Activated CD4-positive, alpha-beta T cell treated with anti-CD3 and anti-CD28 coated beads, Interleukin-2, amount 10 ng/mL, durations not matched to agents 24 days and 14 days (primary cell): ENCODE measurements at places on chromosomes 3 and 15. TPM values are rescaled to one million over a fixed set of nuclear protein-coding genes. Genes with fewer than 3 reads are reported as not detected.
A peak's percentile ranks its signal among the peaks of the same experiment; 100 is the strongest.

- H3K27ac ChIP-seq, result no peak overlapping the region
- no peak overlapping the region for H3K4me3 ChIP-seq
- H3K27me3 ChIP-seq, result no peaks in the 10 kb centered on the region
- peaks cover 81% of the 10 kb centered on the region for H3K36me3 ChIP-seq
- peak; percentile 82 for DNase-seq
Measured at GRCh38 chr3:11803977-11804892, 42.5 kb downstream of the TAMM41 start.

DNA sequence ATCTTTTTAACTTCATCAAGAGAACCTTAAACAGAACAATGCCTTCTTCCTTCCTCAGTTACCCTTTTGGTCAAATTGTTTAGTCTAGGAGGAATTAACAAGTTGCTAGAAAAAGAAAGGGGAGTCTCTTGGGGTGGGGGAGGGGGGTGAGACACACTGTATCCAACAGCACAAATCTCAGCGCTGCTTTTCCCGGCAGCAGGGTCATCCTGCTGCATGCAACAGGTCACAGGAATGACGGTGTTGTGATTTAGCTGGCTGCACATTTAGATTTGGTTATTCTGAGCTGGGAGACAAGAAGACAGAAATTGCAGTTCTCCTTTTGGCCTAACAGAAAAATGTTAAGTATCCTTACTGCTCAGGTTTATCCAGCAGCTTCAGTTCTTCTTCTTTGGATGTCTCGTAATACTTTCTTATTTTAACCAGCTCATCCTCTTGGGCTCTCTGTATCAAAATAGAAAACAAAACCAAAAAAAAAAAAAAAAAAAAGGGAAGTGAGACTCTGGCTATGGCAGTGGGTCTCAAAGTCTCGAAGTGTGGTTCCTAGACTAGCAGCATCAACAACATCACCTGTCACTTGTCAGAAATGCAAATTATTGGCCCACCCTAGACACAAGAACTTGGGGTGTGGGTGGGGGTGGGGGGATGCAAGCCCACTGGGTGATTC is 190.5 kb downstream of the GREM1 start:
- H3K4me3 ChIP-seq, result no peak overlapping the region
- H3K27me3 ChIP-seq, result peaks cover 4% of the 10 kb centered on the region
- no peak for DNase-seq
- H3K36me3 ChIP-seq, result no peaks in the 10 kb centered on the region
- no peak overlapping the region for H3K27ac ChIP-seq

GRCh38 chr3:134928392-134928791 is 133.3 kb downstream of the EPHB1 start:
- DNase-seq, result no peak
- no peak overlapping the region for H3K27ac ChIP-seq
- H3K4me1 ChIP-seq, result peaks cover 2% of the 10 kb centered on the region
- peaks cover 3% of the 10 kb centered on the region for H3K27me3 ChIP-seq
- H3K36me3 ChIP-seq, result no peaks in the 10 kb centered on the region

GRCh38 chr3:187358068-187358467 is 10.1 kb upstream of the RTP4 start:
- no peaks in the 10 kb centered on the region for H3K36me3 ChIP-seq
- peaks cover 9% of the 10 kb centered on the region for H3K4me1 ChIP-seq
- no peak overlapping the region for H3K27ac ChIP-seq
- H3K27me3 ChIP-seq, result peaks cover 6% of the 10 kb centered on the region
- no peak for DNase-seq
- H3K4me3 ChIP-seq, result no peak overlapping the region

DNA sequence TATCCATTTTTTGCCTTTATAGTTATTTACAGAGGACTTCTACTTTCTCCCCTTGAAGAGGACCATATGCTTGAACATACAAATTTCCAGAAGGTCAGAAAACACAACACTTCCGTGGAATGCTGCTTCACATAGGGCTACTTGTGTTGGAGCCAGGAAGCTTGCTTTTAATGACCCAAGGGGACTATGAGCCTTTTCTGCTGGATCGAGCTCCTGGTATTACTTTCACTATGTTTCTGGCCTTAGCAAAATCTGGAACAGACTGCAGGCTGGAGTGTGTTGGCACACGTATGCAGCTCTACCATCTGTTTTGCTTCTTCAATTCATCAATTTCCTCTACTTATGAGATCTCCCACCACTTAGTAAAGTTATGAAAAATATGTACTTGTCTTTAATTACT is 69.3 kb upstream of the CBLB start:
- peaks cover 6% of the 10 kb centered on the region for H3K36me3 ChIP-seq
- no peaks in the 10 kb centered on the region for H3K27me3 ChIP-seq
- peaks cover 6% of the 10 kb centered on the region for H3K4me1 ChIP-seq

The POLR2M gene
- total RNA-seq, result 54.5 and 55.4 TPM in 2 replicates

- no peaks in the 10 kb centered on the region for H3K4me1 ChIP-seq
- no peaks in the 10 kb centered on the region for H3K36me3 ChIP-seq
- no peak overlapping the region for H3K27ac ChIP-seq
- H3K27me3 ChIP-seq, result no peaks in the 10 kb centered on the region
Measured at GRCh38 chr15:35142578-35142977, 57.5 kb upstream of the NANOGP8 start.

The CKMT1B gene
- total RNA-seq, result 0.66 and 0.77 TPM in 2 replicates

The ANKRD63 gene
- not detected in 2 replicates for total RNA-seq

DNA sequence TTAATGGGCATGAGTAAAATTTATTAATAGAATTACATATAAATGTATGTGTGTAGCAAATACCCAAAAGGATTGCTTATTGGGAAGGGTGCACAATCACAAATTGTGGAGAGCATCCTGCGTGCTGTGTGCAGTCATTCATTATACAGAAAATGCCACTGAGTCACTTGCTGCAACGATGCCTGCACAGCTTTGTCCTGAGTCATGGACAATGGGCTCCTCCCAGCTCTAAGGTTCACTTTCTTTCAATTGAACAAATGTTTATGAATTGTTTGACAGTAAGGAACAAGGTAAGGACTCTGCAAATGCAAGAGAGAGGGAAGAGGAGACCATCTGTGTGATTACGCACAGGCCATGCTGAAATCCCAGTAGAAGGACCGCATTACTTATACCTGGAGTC is 18.7 kb downstream of the CFAP161 start:
- DNase-seq, result no peak
- H3K36me3 ChIP-seq, result no peaks in the 10 kb centered on the region
- H3K4me3 ChIP-seq, result no peak overlapping the region
- peaks cover 12% of the 10 kb centered on the region for H3K27me3 ChIP-seq
- H3K4me1 ChIP-seq, result peaks cover 10% of the 10 kb centered on the region

GRCh38 chr3:188036375-188037194 is 117.4 kb upstream of the LPP start:
- H3K27me3 ChIP-seq, result no peaks in the 10 kb centered on the region
- H3K27ac ChIP-seq, result no peak overlapping the region
- peaks cover 2% of the 10 kb centered on the region for H3K36me3 ChIP-seq
- peak; percentile 41 for DNase-seq
- H3K4me3 ChIP-seq, result no peak overlapping the region

DNA sequence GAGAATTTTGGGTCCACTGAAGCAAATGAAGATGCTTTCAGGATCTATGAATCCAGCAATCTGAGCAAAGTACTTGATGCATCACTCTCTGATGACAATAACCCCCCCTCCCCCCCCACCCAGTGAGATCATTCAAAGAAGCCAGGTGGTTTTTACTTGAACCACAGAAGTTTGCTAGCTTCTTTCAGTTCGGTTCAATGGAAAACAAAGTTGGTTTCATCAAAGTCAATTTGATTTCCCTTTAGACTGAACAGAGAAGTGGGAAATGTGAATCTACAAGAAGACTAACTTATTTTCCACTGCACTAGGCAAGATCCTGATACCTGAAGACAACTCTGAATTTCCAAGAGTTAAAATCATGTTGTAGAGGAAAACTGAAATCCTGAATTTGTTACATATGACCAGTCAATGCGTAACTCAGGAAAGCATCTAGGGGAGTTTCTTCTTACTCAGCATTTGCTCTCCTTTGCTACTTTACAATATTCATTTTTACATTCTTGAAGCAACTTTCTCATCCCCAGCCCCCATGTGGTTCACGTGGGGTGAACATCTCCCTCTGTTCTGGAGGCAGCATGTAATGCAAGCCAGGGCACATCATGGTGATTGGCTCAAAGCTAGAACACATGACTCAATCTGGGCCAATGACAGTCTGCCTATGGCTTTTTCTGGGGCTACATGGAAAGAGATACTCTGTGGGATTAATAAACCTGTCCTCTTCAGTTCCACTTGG is 572.6 kb downstream of the FOXP1 start:
- no peaks in the 10 kb centered on the region for H3K27me3 ChIP-seq
- DNase-seq, result peak; percentile 83
- H3K4me3 ChIP-seq, result peak overlapping the region; percentile 72
- H3K27ac ChIP-seq, result peak overlapping the region; percentile 94

DNA sequence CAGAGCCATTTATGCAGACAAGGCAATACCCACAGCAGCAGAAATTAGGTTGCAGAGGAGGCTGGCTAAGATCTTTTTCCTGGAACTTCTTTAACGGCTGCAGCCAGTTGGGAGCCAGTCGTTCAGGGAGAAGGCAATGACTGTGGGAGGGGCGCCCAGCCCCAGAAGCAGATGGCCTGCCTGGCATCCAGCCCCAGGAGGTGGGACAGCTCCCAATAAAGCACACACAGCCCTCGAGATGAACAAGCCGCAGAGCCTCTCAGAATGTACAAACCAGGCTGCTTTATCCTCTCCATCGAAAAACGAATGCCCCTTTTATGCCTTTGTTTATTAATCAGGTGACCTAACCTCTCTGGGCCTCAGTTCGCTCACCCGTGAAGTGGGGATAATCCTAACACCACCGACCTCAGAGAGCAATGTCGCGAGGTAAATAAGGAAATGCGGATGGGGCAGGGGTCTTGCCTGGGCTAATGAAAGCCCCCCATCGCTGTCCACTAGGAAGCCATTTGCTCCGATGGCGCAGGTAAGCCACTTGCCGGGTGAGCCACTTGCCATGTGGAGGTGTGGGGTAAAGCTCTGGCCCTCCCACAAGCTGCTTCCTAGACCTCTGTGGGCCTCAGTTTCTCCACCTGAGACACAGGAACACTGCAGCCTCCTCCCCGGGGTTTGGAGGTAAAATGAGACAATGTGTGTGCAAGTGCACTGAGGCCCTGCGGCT is 35.8 kb downstream of the MGLL start:
- no peaks in the 10 kb centered on the region for H3K36me3 ChIP-seq
- no peak overlapping the region for H3K27ac ChIP-seq
- no peak overlapping the region for H3K4me3 ChIP-seq
- peaks cover 5% of the 10 kb centered on the region for H3K4me1 ChIP-seq
- peaks cover 5% of the 10 kb centered on the region for H3K27me3 ChIP-seq

GRCh38 chr3:101270149-101270548 is 50.2 kb downstream of the IMPG2 start:
- H3K4me1 ChIP-seq, result no peaks in the 10 kb centered on the region
- H3K27ac ChIP-seq, result no peak overlapping the region
- H3K27me3 ChIP-seq, result no peaks in the 10 kb centered on the region
- DNase-seq, result no peak
- H3K36me3 ChIP-seq, result no peaks in the 10 kb centered on the region
- H3K4me3 ChIP-seq, result no peak overlapping the region

- H3K27ac ChIP-seq, result no peak overlapping the region
- no peaks in the 10 kb centered on the region for H3K27me3 ChIP-seq
- no peaks in the 10 kb centered on the region for H3K36me3 ChIP-seq
- no peak for DNase-seq
- H3K4me1 ChIP-seq, result no peaks in the 10 kb centered on the region
Measured at GRCh38 chr15:53000409-53000808, 210.3 kb upstream of the ONECUT1 start.

GRCh38 chr3:125262161-125262560 is 49.6 kb upstream of the SLC12A8 start:
- H3K36me3 ChIP-seq, result peaks cover 36% of the 10 kb centered on the region
- H3K4me3 ChIP-seq, result no peak overlapping the region
- H3K27ac ChIP-seq, result no peak overlapping the region
- no peaks in the 10 kb centered on the region for H3K27me3 ChIP-seq

The SLC22A14 gene
- not detected in 2 replicates for total RNA-seq

DNA sequence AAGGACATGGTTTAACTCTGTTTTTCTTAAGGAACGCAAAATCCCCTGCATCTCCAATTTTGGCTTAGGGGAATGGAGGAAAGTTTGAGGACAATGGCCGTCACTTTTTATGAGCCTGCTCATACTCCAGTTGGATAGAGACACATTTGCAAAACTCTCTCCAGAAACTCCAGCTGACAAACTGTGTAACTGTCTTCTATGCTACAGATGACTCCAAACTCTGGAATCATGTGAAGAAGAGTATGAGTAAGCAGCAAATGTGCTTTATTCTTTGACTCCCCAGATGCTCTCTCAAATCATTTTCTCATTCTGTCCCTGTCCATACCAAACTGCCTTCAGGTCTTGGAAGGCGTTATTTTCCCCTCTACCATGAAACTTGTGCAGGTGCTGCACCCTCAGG is 226.5 kb upstream of the GPR149 start:
- H3K4me1 ChIP-seq, result no peaks in the 10 kb centered on the region
- H3K36me3 ChIP-seq, result no peaks in the 10 kb centered on the region
- H3K27ac ChIP-seq, result no peak overlapping the region
- H3K27me3 ChIP-seq, result no peaks in the 10 kb centered on the region
- H3K4me3 ChIP-seq, result no peak overlapping the region

- H3K27me3 ChIP-seq, result peaks cover 5% of the 10 kb centered on the region
- H3K4me1 ChIP-seq, result no peaks in the 10 kb centered on the region
Measured at GRCh38 chr3:107841831-107842230, 249.0 kb downstream of the CD47 start.

DNA sequence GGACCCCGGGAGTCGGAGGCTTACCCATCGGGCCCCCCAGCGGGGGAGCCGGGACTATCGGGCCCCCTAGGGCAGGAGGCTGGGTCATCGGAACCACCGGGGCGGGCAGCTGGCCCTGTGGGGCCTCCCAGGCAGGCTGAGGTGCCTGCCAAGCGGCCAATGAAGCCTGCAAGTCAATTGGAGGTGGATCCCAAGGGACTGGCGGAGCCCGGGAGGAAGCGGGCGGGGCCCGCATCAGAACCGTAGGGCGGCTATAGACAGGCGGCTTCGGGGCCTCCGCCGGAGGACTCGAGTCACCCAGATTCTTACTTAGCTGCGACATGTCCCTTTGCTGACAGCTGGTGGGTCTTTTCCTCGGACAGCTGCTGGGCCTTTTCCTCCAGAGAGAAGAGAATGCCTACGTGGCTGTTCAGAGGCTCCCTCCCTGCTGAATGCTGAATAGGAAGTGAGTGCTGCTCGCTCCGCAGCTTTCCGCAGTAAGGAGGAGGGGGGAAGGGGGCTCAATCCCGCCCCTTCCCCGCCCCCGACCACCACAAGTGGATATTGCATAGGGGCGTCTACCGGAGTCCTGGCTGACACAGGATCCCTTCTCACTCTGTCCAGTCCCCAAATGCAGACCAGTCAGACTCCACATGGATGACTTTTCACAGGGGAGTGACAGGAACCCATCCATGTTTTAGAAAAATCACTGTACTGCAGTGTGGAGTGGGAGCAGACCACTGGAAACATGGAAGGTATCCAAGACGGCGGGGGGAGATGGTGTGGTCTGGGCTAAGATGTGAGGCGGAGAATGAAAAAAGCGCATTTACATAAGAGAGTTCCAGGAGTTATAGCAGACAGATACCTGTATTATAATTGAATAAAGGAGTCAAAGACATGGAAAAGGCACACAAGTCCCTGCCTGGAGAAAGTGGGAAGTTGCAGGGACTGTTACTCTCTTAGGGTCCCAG is at the start of gene MAGEL2:
Gene MAGEL2 (minus strand): TSS at position 447 of the 950 bp plus-strand sequence. CDS start 125 bp downstream, at position 322.
- no peaks in the 10 kb centered on the region for H3K36me3 ChIP-seq
- no peak within 1 kb of the TSS for H3K27ac ChIP-seq
- DNase-seq, result no peak
- H3K4me1 ChIP-seq, result no peaks in the 10 kb centered on the region
- H3K27me3 ChIP-seq, result peaks cover 6% of the 10 kb centered on the region

- no peaks in the 10 kb centered on the region for H3K27me3 ChIP-seq
- no peak overlapping the region for H3K27ac ChIP-seq
- no peaks in the 10 kb centered on the region for H3K4me1 ChIP-seq
- H3K4me3 ChIP-seq, result no peak overlapping the region
- no peak for DNase-seq
Measured at GRCh38 chr3:66107855-66108254, 69.1 kb upstream of the MAGI1 start.

The DCP1A gene
- 42.1 and 50.3 TPM in 2 replicates for total RNA-seq
